ENCODE measurements at places on chromosomes 4 and X.

DNA sequence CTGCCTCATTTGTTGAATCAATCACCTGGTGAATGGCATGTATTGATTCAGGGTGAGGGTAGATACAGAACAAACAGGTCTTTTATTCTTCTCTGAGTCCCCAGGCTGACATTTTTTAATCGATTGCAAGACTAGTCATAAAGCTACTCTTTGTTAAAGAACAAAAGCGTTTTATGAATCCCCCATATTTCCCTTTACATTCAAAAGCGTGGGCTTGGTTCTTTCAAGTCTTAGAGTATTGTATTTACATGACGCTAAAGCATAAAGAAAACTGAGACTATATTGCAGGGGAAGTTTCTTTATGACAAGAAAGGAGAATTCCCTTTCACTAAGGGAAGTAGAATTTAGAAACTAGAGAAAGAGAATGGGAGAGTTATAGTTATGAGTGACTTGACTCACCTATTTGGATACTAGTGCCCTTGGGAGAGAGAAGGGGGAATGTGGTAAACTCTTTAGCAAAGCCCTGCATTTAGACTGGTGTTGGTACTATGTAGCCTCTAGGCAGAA, 69.3 kb upstream of the PDE5A start:
- DNase-seq = no peak

DNA sequence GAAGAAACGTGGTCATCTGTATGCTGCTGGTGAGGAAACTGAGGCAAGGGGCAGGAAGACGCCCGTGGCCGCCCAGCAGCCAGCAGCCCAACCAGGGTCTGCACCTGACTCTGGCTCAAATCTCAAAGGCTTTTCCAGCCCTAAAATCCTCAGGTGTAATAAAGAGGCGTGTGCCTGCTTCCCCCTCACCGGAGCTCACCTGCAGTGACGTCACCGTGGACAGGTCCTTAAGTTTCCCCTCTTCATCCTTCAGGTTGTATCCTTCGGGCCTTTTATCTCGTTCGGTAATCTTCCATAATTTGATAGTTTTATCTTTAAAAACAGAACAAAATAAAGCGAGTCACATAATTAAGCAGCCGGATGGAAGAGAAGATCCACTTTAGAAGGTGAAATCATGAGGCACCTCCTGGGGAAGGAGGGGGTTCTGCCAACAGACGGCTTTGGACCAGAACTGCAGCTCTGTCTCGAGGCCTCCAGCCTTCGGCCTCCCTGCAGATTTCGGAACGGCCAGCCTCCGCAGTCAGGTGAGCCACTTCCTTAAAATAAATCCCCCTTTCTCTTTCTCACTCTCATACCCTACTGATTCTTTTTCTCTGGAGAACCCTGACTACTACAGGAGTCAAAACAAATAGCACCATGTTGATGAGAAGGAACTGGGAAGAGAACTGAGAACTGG, 96.7 kb downstream of the PPP2R2C start:
- no peak for DNase-seq

GRCh38 chrX:34961662-34962061, 19.1 kb downstream of the FAM47B start:
- no peak for DNase-seq

DNA sequence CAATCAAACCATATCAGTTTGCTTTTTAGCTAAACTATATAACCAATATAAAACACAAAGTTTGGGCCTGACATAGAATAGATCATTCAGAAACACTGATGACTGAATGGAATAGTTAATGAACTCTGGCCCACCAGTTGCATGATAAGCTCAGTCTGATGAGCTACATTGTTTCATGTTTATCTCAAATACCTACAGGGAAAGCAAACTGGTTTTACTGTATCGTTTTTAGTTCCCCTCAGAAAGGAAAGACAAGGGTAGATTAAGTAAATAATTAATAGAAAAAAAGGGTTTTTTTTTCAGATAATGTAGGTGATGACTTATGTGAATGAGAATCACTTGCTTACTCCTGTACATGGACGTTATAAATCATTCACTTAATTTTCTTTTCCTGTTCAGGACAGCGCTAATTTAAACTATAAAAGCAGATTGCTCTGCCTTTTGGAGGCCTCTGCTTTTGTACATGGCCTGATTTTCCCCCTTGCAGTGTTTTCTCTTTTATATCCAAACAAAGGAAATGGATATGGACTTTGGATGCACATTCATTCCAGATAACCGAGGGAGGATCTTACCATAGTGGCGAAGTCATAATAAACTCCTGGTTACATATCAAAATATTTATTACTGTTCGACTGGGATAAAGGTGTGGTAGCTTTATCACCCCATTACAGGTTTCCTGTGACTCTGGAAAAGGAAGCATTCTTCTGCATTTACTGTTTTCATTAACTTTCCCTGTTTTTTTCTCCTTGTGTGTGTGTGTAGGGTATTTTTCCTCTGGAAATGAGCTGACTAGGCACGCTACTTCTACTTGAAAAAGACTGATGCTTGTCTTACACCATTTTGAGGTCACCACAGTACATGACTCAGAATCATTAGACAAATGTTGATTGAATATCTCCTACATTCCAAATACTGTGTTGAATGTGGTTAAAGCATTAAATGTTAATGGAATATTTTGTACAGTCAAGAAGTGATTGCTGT, 373.1 kb upstream of the HS3ST1 start:
- no peak for DNase-seq

GRCh38 chrX:45806410-45807121, 605.9 kb upstream of the DIPK2B start:
- DNase-seq = no peak

GRCh38 chr4:98605216-98605615, 53.2 kb downstream of the TSPAN5 start:
- no peak for DNase-seq

- DNase-seq = no peak
Observed at GRCh38 chr4:86019362-86019761, 340.5 kb downstream of the MAPK10 start.

DNA sequence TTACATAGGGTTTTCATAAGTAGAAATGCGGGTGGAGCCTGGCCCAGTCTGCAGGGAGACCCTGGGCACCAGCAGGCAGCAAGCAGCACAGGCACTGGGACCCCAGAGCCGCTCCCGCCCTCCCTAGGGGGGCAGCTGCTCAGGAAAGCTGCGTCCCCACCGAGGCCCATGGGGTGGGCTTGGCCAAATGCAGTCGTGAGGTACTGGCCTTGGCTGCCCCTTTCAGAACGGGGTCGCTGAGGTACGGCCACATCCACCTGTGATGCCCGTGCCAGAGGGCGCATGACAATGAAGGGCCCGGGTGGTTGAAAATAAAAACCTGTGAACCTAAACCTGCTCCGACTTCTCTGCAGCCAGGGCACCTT, 16.7 kb downstream of the TMEM175 start:
- no peak for DNase-seq

DNA sequence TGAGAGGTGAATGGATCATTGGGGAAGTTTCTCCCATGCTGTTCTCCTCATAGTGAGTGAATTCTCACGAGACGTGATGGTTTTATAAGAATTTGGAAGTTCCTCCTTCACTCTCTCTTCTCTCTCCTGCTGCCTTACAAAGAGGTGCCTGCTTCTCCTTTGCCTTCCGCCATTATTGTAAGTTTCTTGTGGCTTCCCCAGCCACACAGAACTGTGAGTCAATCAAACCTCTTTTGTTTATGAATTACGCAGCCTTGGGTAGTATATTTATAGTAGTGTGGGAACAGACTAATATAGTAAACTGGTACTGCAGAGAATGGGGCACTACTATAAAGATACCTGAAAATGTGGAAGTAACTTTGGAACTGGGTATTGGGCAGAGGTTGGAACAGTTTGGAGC, 7.8 kb upstream of the CTAG2 start:
- no peak for DNase-seq

- no peak for DNase-seq
Observed at GRCh38 chr4:101122019-101122418, 225.3 kb downstream of the PPP3CA start.

- no peak for DNase-seq
Observed at GRCh38 chr4:145822181-145822580, 116.4 kb downstream of the ZNF827 start.

DNA sequence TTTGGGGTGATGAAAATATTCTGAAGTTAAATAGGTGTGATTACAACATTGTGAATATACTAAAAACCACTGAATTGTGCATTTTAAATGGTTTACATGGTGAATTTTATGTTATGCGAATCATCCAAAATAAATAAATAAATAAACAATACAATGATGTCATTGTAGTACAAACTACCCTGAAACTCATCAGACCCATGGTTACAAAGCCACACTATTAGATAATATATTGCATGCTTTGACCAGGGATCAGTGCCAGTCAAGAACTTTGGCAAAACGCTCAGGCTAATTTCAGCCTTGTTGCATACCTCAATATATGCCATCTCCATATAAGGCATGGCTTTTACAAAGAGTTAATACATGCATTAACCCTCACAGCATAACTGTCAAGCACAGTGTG, 45.5 kb upstream of the XIAP start:
- DNase-seq = no peak

GRCh38 chr4:2832981-2833670, 10.5 kb upstream of the ADD1 start:
- no peak for DNase-seq

DNA sequence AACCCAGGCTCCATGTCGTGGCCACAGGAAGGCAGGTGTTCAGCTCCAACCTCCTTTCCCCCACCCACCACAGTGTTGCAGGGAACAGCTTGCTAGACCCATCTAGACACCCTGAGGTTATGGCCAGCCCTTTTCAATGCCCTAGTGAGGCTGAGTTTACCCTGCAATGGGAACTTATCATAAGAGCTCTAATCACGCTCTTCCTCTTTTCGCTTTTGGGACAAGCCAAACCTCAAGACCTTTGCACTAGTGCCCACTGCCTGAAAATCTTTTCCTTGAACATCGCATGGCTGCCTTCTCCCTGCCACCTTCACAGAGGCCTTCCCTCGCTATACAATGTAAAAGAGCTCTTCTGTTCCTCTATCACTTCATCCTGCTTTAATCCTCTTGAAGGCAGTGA, 2.4 kb upstream of the FGFBP2 start:
- DNase-seq = no peak

GRCh38 chr4:129218360-129218759, 122.4 kb downstream of the C4orf33 start:
- DNase-seq = no peak

DNA sequence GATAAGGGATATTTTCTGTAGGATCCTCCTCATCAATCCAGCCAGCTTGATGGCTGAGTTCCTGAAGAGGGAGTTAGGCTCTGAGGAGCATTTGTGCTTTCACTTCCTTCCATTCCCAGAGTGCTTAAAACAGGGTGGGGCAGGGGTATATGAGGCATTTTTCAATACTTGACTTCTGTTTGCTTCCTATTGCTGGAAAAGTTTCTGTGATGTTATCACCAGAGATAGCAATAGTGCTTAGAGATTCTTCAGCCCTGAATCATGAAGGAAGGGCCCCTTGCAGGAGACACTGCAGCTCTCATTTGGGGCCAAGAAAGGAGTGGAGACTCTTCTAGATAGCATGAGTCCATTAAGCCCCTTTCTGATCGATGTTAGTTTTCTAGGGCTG, 166.7 kb upstream of the RPS6KA3 start:
- no peak for DNase-seq

DNA sequence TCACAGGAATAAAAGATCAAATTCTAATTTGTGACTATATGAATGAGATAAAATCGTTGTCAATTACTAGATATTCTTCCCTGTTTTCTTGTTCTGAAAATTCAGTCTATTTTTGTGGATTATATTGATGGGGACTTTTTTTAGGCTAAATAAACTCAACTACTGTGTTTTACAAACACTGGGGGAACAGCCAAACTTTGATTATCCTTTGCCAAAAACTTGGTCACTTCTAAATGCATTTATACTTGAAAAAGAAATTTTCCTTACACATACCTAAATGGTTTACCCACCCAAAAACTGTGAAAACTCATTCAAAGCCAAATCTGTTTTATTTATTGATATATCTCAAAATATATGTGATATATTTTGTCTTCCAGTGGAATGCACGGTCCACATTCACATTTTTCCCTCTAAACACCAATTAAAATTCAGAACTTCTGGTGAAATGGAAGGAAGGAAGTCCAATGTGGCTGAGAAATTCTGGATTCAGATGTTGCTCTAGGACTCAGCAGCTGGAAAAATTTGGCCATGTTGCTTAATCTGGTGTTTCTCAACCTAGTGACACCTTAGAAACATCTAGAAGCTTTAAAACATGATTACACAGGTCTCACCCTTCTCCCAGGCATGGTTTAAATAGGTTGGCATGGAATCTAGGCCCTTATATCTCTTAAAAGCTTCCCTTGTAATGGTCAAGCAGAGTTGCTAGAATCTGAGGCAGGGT, 28.6 kb upstream of the ARHGAP24 start:
- no peak for DNase-seq

DNA sequence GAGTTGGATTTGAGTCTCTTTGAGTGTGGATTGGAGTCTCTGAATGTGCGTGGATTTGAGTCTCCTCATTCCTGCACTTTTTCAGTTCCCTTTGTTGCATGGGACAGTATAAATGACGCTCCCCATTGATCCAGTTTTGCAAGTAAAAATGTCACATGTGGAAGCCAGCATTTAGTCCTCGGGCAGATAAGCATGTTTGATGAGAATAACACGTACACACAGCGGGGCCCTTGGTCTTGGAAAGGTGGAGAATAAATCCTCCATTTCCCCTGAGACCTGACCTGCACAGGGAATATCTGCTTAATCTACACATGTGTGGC, 8.1 kb downstream of the P2RY8 start:
- DNase-seq = no peak

DNA sequence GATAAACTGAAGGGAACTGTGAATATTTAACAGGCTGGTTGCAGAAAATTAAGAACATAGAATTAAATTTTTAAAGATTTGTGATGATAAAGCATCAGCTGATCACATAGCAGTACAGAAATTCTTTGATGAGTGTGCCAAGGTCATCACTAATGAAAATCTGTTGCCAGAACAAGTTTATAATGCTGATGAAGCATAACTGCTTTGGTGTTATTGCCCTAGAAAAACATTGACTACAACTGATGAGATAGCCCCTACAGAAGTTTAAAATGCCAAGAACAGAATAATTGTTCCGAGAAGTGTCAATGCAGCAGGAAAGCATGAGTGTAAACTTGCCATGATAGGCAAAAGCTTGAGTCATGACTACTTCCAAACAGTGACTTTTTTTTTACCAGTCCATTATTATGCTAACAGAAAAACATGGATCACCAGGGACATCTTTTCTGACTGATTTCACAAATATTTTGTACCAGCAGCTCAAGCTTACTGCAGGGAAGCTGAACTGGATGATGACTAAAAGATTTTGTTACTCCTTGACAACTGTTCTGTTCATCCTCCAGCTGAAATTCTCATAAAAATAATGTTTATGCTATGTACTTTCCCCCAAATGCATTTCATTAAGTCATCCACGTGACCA, 1136.6 kb downstream of the FAT4 start:
- DNase-seq = no peak

DNA sequence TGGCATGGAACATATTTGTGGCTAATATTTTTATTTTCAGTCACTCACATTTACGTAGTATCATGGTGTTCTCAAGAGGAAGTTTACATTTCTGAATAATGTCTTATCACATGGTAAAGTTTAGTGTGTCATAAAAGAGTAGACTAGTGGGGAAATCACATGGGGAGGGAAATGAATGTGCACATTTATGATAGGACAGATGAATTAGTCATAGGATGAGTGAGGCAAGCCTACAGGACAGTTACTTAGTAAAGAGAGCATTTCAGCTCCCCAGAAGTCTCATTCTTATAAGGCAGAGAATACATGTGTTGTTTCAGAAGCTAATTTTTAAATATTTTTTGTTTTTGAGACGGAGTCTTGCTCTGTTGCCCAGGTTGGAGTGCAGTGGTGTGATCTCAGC, 6.2 kb downstream of the GK start:
- DNase-seq = no peak

Measured in stimulated activated CD8-positive, alpha-beta memory T cell treated with anti-CD3 and anti-CD28 coated beads, Interleukin-2, amount 100 ng/mL, for 1 hour (primary cell).